Left cardiac atrium (tissue), 4 donors: ENCODE measurements at places on chromosomes 4 and X. TPM values are rescaled to one million over a fixed set of nuclear protein-coding genes. Genes with fewer than 3 reads are reported as not detected.

DNA sequence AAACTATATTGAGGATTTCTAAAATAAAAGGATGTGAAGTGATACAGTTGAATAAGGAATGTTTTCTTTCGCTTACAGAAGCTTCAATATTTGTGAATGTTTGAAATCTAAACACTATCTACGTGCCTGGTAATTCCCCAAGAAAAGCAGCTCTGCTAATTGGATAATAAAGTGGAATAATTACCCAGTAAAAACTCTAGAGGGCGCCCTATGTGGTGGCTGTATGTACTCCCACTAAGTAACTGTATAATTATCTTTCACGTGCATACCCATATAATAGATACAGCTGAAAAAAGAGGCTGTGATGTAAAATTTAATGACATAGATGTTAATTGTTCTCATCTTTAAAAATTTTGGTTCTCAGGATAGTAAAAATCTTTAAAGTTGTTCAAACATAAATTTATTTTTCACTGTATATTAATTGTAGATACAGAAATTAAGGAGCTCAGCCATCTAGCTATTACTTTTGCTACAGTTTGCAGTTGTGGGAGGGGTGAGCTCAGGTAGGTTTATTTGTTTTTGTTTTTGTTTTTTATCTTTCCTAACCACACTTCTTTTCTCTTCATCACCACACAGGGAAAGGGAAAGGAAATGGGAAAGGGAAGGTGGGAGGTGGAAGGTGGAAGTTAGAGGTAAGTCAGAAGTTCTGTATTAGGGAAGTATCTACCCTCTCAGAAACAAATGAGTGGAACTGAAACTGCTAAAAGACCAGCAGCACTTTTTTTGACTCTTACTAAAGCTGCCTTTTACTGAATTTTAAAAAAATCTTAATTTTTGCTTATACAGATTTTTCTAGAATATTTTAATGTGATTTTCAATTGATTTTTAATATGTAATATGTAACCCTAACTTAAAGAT lies 151.7 kb upstream of the RPS6KA6 start:
- DNase-seq: no peak

DNA sequence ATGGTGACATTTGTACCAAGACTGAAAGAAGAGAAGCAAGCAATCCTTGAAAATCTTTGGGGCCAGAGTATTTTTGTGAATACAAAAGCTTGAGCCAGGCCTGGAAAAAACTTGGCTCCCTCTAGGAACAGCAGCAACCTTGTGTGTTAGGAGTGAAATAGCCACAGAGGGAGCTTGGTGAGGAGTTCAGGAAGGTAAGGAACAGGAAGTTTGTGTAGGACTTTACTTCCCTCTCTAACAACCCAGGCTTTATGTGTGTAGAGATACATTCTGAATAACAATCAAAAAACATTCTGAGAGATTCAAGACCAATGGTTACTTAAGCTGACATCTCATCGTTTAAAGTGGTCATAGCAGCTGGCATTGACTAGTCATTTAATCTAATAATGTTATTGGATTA lies 668.5 kb downstream of the PCDH18 start:
- no peak for DNase-seq

GRCh38 chr4:109046471-109047201 lies 255.8 kb downstream of the COL25A1 start:
- no peak for DNase-seq

- no peak for DNase-seq
These were observed 11.6 kb upstream of the HADH start for GRCh38 chr4:107977966-107978705.

GRCh38 chrX:129599499-129599898 lies 55.3 kb downstream of the APLN start:
- DNase-seq: no peak

GRCh38 chr4:118816538-118817177 lies 19.3 kb downstream of the SEC24D start:
- DNase-seq: no peak

DNA sequence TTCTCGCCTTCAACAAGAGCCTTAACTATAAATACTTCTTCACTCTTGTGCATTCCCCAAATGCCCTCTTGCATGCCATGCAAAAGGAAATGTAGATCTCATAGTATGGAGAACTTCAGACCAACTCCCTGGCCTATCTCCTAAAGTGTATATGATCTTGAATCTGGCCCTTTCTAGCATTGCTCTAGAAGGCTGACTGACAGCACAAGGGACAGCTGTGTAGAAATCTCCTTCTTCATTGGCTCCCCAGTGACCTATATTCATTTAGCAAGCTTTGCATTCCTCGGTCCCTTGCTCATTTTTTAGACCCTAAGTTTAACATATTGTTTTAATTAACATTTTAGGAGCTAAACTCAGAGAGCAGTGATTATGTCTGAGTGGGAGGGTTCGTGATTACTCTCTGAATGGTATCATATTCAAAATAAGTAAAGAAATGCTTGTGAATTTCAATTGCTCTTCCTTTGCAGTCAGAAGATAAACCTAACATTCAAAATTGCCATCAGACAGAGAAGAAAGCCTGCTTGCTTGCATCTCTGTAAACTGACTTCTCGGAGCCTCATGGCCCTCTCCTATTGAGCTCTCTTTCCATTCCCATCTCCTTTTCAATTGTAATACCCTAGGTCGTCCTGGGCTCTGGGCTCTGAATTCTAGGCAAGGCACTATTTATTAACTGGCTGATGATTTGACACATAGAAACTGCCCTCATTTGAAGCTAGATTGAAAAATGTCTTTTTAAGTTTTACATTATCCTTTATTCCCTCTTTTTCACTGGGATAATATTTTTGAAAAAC lies 120.3 kb upstream of the PRKG2 start:
- DNase-seq: no peak

DNA sequence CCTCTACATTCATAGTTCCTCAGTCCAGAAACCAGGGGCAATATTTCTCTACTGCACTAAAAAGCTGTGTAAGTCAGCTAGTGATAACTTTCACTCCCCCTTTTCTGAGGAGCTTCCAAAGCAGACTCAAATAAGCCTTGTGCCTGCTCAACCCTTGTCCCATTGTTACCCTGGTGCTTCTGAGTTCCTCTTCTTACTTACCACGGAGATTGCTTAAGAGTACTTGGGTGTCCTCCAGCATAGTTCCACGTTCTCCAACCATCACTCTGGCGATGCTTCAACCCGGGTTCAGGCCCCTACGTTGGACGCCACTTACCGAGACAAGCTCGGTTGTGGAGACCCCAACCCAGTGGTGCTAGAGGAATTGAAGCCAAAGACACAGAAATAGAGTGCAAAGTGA lies 71.6 kb downstream of the ADAM29 start:
- DNase-seq: no peak

DNA sequence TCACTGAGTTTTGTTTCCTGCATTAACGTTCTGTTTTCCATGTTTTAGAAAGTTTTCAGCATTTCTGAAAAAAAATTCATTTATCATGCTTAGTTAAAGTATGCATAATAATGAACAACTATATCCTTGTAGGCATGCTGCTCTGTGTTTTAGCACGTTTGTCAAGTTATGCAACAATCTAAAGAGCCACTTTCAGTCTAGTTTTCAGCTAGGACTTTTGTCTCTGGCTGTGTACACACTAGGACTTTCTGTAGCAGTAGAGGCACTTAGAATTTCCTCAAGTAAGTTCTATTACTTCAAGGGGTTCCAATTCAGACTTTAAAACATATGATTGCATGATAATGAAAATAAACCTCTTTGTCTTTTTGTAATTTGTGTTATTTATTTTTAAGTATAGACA lies 12.4 kb downstream of the DCAF8L1 start:
- no peak for DNase-seq

GRCh38 chr4:85514783-85515182 lies 39.8 kb downstream of the ARHGAP24 start:
- no peak for DNase-seq

DNA sequence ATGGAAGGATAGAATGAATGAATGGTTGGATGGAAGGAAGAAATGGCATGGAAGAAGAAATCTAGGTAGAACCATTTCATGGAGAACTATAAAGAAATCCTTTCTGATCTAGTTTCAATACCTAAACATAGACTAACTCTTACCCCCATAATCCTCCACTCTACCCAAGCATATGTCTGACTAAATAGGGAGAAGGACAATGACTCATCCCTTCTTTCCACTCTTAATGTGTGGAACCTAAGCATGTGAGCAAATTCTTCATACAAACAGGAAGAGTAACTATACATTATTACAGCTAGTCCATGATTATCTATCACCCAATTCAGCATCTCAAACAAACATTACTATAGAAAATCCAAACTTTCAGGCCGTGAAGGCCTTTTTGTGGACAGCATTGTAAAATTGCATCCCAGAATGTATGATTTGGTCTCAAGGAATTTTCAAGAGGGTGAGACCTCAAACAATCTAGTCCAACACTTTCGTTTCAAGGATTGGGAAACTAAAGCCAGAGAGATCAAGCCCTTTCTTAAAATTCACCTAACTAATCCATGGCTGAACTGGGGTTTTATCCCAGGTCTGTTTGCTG lies 11.2 kb downstream of the C1QTNF7 start:
- DNase-seq: no peak

DNA sequence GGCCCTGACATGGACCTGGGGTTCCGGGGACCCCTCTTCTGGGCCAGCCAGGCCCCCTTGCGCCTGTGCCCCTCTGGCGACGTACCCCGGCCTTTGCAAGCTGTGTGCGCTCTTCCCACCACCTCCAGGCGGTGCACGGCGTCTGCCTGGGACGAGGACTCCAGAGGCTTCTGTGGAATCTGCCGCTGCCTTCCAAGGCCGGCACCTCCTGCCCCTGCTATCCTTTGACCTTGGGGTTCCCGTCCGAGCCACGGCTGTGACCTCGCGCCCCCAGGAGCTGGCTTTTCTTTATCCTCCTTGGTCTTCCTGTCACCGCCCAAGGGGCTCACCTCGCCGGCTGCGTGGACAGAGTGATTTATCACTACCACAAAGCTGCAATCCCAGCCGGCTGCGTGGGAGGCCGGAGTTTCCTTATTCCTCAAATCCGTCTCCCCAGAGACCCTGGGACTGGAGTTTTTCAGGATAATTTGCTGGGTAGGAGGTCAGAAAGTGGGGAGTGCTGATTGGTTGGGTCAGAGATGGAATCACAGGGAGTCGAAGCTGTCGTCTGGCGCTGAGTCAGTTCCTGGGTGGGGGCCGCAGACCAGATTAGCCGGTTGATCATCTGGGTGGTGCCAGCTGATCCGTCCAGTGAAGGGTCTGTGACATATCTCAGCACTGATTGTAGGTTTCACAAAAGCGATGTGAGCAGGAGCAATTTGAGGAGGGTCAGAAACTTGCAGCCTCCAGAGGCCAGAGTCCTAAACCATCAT lies 19.8 kb upstream of the PLCXD1 start:
- peak; percentile 61 for DNase-seq

GRCh38 chr4:96052827-96053226 lies 212.9 kb downstream of the PDHA2 start:
- DNase-seq: no peak

DNA sequence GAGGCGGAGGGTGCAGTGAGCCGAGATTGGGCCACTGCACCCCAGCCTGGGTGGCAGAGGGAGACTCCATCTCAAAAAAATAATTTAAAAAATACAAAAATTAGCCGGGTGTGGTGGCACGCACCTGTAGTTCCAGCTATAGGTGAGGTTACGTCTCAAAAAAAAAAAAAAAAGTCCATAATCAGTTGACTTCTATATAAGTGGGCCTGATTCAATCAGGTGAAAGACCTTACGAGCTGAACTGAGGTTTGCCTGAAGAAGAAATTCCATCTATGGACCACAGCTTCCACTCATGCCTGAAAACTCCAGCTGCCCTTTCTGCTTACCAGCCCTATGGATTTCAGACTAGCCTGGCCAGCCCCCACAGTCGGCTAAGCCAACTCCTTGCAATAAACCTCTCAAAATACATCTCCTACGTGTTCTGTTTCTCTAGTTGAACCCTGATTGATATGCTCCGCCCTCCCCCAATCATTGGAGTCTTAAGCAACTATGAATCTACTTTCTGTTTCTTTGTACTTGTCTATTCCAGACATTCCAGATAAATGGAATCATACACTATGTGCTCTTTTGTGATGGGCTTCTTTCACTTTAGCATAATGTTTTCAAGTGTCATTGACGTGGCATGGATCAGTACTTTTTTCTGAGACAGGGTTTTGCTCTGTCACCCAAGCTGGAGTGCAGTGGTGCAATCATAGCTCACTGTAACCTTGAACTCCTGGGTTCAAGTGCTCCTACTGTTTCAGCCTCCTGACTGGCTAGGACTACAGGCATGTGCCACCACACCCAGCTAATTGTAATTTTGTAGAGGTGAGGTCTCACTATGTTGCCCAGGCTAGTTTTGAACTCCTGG lies 36.6 kb downstream of the SAT1 start:
- DNase-seq: no peak

DNA sequence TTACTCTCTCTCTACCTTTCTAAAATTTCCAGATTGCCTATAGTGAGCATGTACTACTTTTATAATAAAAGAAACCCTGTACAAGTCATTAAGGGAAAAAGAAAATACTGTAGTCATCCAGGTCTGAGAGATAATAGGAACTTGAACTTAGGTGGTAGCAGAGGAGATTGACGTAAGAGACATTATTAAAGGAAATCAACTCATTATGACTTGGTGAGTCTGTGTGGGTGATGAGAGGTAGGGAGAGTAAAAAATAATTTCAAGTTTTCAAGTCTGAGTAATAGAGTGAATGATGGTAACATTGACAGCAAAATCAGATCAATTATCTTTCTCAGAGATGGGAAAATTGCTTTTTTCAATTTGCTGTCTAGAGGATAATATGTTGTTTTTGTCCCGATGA lies 44.0 kb upstream of the ZCCHC12 start:
- DNase-seq: no peak

GRCh38 chr4:27861802-27862201 lies 1001.2 kb downstream of the STIM2 start:
- no peak for DNase-seq

DNA sequence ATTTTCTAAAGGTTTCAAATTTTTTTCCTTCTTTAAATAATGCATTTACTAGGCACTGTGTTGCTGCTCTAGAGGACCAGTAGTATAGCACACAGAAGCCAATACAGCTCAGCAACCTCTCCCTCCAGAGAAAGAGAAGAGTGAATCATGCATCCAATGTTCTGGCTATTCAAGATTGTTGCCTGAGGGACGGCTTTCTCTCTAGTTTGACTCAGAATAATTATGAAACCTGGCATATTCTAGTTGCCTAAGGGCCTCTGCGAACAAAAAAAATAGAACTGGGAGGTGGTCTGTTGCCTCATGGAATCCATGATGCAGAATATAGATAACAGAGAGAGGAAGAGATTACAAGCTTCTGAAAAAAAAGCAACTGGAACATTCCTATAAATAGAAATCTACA lies 1233.3 kb upstream of the PABPC4L start:
- DNase-seq: no peak

The PRKG2 gene
- 16.6 TPM for total RNA-seq

The SLC10A4 gene
- total RNA-seq: 0.29 TPM

The CSAG1 gene
- not detected for total RNA-seq

The FBXW7 gene
- total RNA-seq: 45.6 TPM

The GAGE13 gene
- not detected for total RNA-seq

The DMP1 gene
- not detected for total RNA-seq

The BCAP31 gene
- total RNA-seq: 159 TPM
